NCI-H2171 treated with DMSO at 0.1 percent for 48 hours (cell line): ENCODE measurements at places on chromosomes 12 and 14.

DNA sequence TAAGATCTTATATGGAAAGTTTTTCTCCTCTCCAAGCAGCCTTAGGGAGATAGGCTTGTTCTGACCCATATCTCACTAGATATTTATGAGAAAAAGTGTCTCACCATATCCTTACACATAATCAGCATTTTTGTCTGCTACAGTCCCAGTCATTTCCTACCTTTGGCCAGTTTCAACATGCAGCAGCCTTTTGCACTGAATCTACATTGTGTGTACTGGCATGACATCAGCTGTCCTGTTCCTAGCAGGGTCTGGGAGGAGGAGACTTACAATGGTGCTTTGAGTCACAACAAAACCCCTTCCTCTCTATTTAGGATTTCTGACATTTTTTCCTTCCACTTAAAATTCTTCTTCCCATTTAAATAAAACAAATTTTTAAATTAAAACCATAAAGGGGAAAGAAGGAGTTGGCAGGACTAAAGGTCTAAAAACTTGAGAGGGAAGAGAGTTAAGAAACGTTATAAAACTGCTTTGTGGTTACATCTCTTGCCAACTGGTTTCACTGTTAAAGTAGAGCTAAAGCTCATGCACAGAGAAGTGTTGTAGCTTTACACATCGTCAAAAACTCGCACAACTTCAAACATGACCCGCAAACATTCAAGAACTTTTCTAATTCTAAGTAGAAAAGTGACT, 53.3 kb upstream of the CERS5 start:
- DNase-seq = peak; percentile 47

DNA sequence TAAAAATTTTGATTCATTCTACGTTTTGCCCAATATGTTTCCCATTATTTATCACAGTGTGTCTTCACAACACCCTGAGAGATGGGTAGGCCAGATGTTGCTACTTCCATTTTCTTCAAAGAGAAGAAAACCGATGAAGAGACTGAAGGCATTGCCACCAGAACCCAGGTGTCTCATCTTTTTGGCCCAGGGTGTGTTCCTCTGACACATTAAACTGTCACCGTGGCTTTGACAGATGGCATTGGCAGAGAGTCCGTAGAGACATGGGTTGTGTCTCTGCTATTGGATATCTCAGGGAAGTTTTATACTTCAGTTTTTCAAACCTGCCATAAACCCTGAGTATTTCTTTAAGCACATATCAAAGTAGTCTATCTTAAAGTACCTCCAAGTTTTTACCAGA, 11.3 kb upstream of the NUDT4 start:
- peak; percentile 12 for DNase-seq

GRCh38 chr12:113368331-113368730, 9.9 kb downstream of the PLBD2 start:
- no peak for DNase-seq

- DNase-seq = no peak
Observed at GRCh38 chr12:69107541-69107940, 131.8 kb upstream of the CPSF6 start.

DNA sequence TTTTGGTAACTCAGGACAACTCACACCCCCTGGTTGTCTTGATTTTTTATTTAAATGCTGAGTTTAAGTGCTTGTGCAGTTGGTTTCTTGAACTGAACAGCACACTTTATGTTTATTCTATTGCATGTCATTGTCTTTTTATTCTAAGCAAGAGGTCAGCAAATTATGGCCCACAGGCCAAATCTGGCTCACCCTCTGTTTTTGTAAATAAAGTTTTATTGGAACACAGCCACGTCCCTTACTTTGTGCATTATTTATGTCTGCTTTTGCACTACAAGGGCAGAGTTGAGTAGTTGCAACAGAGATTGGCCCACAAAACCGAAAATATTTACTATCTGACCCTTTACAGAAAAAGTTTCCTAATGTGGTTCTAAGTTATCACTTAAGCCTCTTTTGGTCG, 52.3 kb downstream of the SUDS3 start:
- DNase-seq = no peak

DNA sequence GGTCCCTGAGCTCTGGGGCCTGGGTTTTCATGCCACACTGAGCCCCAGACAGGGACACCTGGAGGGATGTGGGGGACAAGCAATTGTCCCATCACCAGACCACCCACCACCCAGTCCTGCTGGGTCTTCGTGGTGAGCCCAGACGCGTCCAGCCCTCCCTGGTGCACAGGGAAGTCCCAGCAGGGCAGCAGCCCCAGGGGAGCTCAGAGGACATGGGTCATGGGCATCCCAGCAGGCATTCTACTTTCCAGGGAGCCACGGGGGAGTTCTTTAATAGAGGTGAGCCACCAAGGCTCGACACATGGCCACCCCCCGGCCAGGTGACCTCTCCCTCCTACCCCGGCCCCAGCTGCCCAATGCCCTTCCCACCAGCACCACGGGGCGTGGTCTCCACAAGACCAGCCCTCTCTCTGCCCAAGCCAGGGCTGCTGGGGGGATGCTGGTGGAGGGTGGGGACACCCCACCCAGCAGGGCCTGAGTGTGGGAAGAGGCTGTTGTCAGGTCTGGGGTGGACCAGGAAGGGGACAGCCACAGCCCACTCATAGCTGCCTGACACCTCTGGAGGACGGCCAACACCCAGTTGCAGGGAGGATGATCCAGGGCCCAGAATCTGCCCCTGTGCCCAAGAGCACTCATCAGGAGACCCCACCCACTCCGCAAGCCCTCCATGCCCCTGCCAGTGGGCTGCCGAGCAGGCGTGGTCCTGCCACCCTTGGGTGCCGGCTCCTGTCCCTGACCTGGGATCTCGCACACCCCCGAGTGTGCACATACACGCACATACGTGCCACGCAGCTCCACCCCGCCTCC, 14.1 kb downstream of the AKT1 start:
- no peak for DNase-seq

DNA sequence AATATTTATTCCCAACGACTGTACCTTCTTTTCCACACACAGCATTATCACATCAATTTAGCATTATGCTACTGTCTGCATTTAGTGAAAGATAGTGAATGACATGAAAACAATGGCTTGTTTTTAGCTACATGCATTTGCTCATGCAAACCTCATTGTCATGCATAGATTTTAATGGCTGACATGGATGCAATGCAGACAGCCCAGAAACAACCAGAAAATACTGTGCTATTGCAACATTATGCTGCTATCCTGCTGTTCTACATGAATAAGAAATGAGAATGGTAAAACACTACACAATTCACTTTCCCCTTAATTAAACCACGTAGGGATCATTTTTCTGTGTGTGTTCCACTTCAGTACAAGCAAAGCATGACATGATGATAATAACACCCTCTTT, 90.8 kb downstream of the LIN7A start:
- peak; percentile 62 for DNase-seq
